ENCODE measurements at places on chromosomes 4 and X.

GRCh38 chr4:7845493-7846128 is 94.0 kb downstream of the AFAP1 start:
- DNase-seq, result no peak

GRCh38 chrX:45740291-45740690 is 539.6 kb upstream of the DIPK2B start:
- DNase-seq, result no peak

GRCh38 chr4:39029752-39030694 is 2.2 kb downstream of the TMEM156 start:
- DNase-seq, result no peak

GRCh38 chrX:54030329-54030728 is 13.9 kb downstream of the PHF8 start:
- DNase-seq, result no peak

DNA sequence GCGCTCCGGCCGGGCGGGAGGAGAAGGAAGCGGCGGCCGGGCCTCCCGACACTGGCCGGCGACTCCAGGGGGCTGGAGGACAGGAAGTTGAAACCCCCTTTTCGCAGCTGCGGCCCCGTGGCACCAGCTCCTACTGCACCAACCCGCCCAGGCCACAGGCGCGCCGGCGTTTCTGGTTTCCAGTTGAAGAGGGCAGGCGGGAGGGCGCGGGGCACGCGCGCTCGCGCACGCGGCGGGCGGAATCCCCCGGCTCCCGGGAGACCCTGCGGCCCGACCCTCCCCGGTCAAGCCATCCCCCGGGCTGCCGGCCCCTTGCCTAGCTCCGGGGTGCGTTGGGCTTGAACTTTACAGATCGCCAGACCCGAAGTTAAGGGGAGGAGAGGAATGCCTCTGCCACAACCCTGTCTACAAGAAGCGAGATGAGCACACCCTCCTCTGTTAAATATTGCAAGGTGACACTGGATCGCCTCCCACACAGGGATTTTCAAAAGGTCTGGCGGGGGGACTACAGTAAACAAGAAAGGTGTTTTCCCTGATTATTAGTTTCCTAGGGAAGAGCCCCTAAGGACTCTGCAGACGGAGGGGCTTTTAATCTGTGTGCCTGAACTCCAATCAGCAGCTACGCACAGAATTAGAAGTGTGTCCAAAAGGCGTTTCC is 1.4 kb downstream of the ELOVL6 start:
- DNase-seq, result peak; percentile 48

DNA sequence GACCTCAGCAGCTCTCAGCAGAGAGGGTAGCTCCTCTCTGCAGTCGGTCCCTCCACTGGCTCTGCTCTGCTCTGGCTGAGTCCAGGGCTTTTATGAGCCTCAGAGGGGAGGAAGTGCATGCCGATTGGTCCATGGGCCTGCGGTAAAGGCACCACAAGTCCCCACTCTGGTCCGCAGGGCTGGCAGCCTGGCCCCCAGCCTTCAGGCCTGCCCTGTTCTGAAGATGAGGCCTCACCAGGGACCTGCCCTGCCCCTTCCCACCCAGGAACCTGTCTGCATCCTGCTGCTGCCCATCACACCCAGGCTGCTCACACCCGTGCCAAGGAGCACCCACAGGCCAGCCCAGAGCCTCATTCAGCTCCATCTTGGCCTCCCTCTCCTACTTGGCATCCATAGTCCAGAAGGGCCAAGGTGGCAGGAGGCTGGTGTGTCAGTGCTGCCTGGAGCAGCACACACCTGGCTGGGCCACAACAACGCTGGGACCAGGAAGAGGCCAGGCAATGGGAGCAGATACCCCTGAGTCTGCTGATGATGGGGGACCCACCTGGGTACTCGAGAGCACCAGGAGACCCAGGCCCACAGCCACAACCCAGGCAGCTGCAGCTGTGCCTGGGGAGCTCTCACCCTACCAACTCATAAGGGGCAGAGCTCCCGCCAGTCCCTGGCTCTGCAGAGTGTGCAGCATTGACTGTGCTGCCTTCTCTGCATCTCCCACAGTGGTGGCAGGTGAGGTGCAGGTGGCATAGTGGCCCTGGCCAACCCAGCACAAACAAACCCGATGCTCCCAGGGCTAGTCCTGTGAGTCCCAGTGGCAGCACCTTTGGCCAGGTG is 191.9 kb upstream of the NUDT6 start:
- no peak for DNase-seq

DNA sequence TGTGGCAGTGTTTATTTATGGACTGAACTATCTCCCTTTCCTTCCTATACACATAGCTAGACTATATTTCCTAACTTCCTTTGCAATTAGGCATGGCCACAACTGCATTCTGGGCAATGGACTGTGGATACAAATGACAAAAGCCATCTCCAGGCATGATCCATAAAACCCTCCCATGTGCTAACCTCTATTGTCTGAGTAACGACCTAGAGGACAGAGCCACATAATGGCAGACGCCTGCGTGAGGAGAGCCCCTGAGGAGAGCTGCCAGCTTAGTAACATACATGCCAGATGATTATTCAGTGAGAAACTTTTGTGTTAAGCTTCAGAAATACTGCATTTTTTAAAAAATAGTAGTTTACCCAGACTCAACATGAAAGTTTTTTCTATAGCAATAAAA is 142.9 kb downstream of the ADGRA3 start:
- DNase-seq, result no peak

GRCh38 chrX:110159865-110160264 is 157.0 kb downstream of the TMEM164 start:
- DNase-seq, result no peak

GRCh38 chr4:6451309-6451708 is 21.1 kb downstream of the PPP2R2C start:
- no peak for DNase-seq

GRCh38 chr4:118753685-118754084 is 68.5 kb downstream of the METTL14 start:
- DNase-seq, result no peak

DNA sequence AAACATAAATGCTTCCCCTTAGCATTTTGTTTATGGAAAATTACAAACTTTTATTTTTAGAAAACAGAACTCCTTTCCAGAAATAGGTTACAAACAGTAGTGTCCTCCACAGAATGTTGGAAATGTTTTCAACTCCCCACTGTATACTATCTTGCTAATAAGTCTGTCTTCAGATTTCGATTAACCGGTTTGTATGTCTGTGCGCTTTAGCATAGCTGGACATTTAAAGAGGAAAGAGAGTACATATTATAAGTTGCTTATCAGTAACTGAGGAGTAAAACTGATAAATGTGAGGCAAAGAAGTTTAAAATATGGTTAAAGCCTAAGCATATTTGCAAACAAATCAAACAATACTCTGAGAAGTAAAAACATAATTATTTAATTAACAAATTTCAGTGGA is 3.4 kb downstream of the CXCL8 start:
- DNase-seq, result no peak

DNA sequence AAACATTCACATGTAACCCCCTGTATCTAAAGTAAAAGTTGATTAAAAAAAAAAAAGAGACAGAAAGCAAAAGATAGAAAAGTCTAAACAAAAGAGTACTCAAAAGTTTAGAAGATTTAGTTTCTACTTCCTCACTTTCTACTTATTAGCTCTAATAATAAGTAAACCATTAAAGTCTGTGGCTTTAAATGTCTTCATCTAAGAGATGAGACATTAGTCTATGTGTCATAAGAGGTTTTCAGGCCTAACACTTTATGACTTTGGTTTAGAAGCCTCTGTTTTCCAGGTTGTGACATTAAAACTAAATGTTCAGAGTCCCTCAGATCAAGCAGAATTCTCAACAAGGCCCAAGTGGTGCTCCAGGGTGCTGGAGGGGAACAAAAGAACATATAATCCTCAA is 42.2 kb upstream of the GUCY1A1 start:
- no peak for DNase-seq

Data from activated T-cell treated with anti-CD3 and anti-CD28 coated beads for 1 hour (primary cell).